ENCODE measurements at places on chromosomes 2 and 18.
A peak's percentile ranks its signal among the peaks of the same experiment; 100 is the strongest.

DNA sequence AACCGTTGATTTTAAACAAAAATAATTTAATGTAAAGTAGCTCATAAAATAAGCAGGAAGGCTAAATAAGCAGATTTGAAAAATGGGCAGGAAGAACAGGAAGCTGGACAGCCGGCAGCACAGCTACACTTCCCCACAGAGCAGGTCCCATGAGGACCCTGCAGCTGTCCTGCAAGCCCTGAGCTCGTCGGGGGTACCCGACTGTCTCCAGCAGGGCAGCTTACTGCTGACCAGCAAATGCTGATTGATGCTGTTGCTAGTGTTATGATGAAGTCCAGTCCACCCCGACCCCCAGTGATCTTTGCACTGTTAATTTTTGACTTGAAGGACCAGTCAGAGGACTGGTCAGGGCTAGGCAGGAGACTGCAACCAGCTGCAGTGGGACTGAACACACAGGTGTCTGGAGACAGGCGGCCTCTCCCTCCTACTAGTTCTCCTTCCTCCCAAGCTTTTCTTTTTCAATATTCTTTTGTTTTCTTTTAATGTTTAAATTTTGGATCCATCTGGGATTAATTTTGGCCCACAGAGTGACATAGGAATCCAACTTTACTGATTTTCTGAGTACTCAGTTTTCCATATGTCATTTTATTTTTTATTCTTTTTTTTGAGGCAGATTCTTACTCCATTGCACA is 27.7 kb downstream of the POLE4 start:
- no peaks in the 10 kb centered on the region for H3K36me3 ChIP-seq
- no peak overlapping the region for H3K4me3 ChIP-seq
- no peak overlapping the region for H3K27ac ChIP-seq
- no peak for DNase-seq
- H3K4me1 ChIP-seq, result no peaks in the 10 kb centered on the region
- no peaks in the 10 kb centered on the region for H3K27me3 ChIP-seq

- H3K27ac ChIP-seq, result no peak overlapping the region
- H3K36me3 ChIP-seq, result no peaks in the 10 kb centered on the region
- H3K4me3 ChIP-seq, result no peak overlapping the region
Observed at GRCh38 chr2:57180042-57180567, 866.5 kb upstream of the VRK2 start.

DNA sequence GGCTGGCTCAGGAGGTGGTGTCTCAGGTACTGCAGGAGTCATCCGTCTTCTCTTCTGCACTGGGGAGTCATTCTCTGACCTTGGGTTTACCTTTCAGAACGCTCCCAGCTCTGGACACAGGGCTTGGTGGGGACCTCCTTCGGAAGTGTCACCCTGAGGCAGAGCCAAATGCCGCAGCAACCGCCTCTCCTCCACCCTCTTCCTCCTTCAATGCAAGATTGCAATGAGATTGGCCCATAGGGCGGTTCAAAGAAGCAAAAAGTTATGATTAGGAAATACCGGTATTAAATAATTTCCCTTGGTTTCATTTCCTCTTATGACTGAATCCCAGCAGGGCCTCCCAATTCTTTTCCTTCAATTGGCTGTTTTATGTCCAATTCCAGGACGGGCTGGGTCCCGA is 178.8 kb downstream of the ACKR3 start:
- no peak for DNase-seq
- H3K27ac ChIP-seq, result no peak overlapping the region
- H3K27me3 ChIP-seq, result no peaks in the 10 kb centered on the region

DNA sequence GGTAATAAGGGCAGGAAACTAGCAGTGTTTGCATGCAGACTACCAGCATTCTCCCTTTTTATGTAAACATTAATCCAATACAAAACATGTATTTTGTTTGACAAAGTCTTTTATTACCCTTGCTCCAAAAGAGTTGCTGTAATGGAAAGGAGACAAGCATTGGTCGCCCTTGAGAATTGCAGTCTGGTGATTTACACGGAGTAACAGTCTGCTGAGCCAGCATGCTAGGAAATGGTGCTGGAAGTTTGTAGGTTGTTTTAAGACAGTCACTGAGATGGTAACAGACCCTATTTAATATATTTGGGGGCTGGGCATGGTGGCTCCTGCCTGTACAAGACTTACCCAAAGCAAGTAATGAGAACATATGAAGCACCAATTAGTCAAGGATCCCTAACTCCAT is 2.8 kb upstream of the PRKCE start:
- DNase-seq, result no peak
- H3K4me1 ChIP-seq, result peaks cover 4% of the 10 kb centered on the region
- H3K27ac ChIP-seq, result no peak overlapping the region

- no peaks in the 10 kb centered on the region for H3K4me1 ChIP-seq
- no peak overlapping the region for H3K4me3 ChIP-seq
- H3K27ac ChIP-seq, result no peak overlapping the region
- H3K27me3 ChIP-seq, result no peaks in the 10 kb centered on the region
- H3K36me3 ChIP-seq, result no peaks in the 10 kb centered on the region
- DNase-seq, result no peak
Observed at GRCh38 chr2:237920673-237921072, 46.1 kb upstream of the UBE2F start.

DNA sequence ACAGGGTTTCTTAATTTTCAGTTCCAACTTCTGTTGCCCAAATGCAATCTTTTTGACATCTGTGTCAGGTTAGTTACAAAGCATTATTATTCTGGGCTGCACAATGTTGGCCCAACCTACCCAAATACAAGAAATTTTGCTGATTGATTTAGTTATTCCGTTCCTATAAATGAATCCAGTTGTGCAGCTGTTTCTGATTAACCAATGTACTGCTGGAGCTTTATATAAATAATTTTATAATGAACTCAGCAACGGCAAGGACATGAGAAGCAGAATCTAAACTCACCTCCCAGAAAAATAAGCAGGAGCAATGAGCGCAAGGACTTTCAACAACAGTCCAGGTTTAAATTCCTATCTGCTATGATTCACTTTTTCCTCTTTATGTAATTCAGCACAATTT is 76.3 kb upstream of the WIPF1 start:
- H3K36me3 ChIP-seq, result no peaks in the 10 kb centered on the region
- no peaks in the 10 kb centered on the region for H3K4me1 ChIP-seq
- no peak overlapping the region for H3K27ac ChIP-seq
- no peaks in the 10 kb centered on the region for H3K27me3 ChIP-seq
- no peak for DNase-seq
- no peak overlapping the region for H3K4me3 ChIP-seq

DNA sequence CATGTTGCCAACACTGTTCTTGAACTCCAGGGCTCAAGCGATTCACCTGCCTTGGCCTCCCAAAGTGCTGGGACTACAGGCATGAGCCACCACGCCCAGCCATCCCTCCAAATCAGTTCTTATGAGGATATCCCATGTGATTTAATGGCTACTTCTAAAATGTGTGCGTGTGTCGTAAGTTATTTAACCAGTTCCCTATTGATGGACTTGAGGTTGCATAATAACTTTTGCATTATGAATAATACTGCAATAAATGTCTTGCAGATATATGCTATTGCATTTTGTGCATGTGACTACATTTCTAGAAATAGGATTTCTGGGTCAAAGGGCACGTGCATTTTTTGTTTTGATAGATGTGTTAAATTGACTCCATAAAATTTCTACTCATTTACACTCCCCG is 19.0 kb downstream of the DIPK1C start:
- H3K4me3 ChIP-seq, result no peak overlapping the region
- DNase-seq, result no peak
- no peaks in the 10 kb centered on the region for H3K4me1 ChIP-seq
- no peak overlapping the region for H3K27ac ChIP-seq
- H3K27me3 ChIP-seq, result no peaks in the 10 kb centered on the region

GRCh38 chr2:69483696-69484095 is 46.5 kb upstream of the NFU1 start:
- DNase-seq, result no peak
- H3K36me3 ChIP-seq, result no peaks in the 10 kb centered on the region
- H3K4me3 ChIP-seq, result no peak overlapping the region
- no peaks in the 10 kb centered on the region for H3K27me3 ChIP-seq
- H3K4me1 ChIP-seq, result no peaks in the 10 kb centered on the region

- H3K4me1 ChIP-seq, result no peaks in the 10 kb centered on the region
- H3K27me3 ChIP-seq, result no peaks in the 10 kb centered on the region
- no peaks in the 10 kb centered on the region for H3K36me3 ChIP-seq
- no peak overlapping the region for H3K4me3 ChIP-seq
- no peak for DNase-seq
- no peak overlapping the region for H3K27ac ChIP-seq
Observed at GRCh38 chr2:110910423-110910822, 178.1 kb downstream of the ACOXL start.

- H3K4me3 ChIP-seq, result no peak overlapping the region
- H3K27ac ChIP-seq, result no peak overlapping the region
- no peaks in the 10 kb centered on the region for H3K27me3 ChIP-seq
- H3K36me3 ChIP-seq, result no peaks in the 10 kb centered on the region
Observed at GRCh38 chr18:21053127-21053526, 58.5 kb downstream of the ROCK1 start.

- H3K36me3 ChIP-seq, result no peaks in the 10 kb centered on the region
- no peak overlapping the region for H3K4me3 ChIP-seq
- no peak overlapping the region for H3K27ac ChIP-seq
- H3K4me1 ChIP-seq, result no peaks in the 10 kb centered on the region
- H3K27me3 ChIP-seq, result no peaks in the 10 kb centered on the region
Observed at GRCh38 chr2:181153886-181154285, 173.5 kb downstream of the UBE2E3 start.

GRCh38 chr18:58046093-58046793 is 2.2 kb downstream of the NEDD4L start:
- H3K27me3 ChIP-seq, result no peaks in the 10 kb centered on the region
- peaks cover 6% of the 10 kb centered on the region for H3K4me1 ChIP-seq
- DNase-seq, result no peak
- H3K36me3 ChIP-seq, result no peaks in the 10 kb centered on the region
- peak overlapping the region; percentile 79 for H3K4me3 ChIP-seq

GRCh38 chr18:59623456-59624368 is 73.5 kb downstream of the CCBE1 start:
- H3K36me3 ChIP-seq, result no peaks in the 10 kb centered on the region
- H3K4me3 ChIP-seq, result no peak overlapping the region
- no peak overlapping the region for H3K27ac ChIP-seq

GRCh38 chr18:64693766-64694165 is 544.9 kb upstream of the LINC00305 start:
- DNase-seq, result no peak
- no peak overlapping the region for H3K27ac ChIP-seq
- H3K4me3 ChIP-seq, result no peak overlapping the region
- no peaks in the 10 kb centered on the region for H3K27me3 ChIP-seq
- no peaks in the 10 kb centered on the region for H3K36me3 ChIP-seq

- peak; percentile 66 for DNase-seq
- no peak overlapping the region for H3K27ac ChIP-seq
- no peaks in the 10 kb centered on the region for H3K4me1 ChIP-seq
- H3K27me3 ChIP-seq, result no peaks in the 10 kb centered on the region
- H3K36me3 ChIP-seq, result no peaks in the 10 kb centered on the region
Observed at GRCh38 chr18:59249199-59249774, 24.0 kb downstream of the RAX start.

GRCh38 chr2:20916604-20917286 is 93.8 kb upstream of the LDAH start:
- no peak for DNase-seq
- no peak overlapping the region for H3K4me3 ChIP-seq
- no peaks in the 10 kb centered on the region for H3K27me3 ChIP-seq
